ENCODE measurements at places on chromosomes 4 and X. TPM values are rescaled to one million over a fixed set of nuclear protein-coding genes. Genes with fewer than 3 reads are reported as not detected.

- no peak for DNase-seq
- H3K4me1 ChIP-seq = no peaks in the 10 kb centered on the region
- no peak overlapping the region for H3K27ac ChIP-seq
- H3K36me3 ChIP-seq = no peaks in the 10 kb centered on the region
- no peak overlapping the region for H3K4me3 ChIP-seq
- no peaks in the 10 kb centered on the region for H3K27me3 ChIP-seq
Measured at GRCh38 chr4:159298502-159298901, 195.6 kb downstream of the RAPGEF2 start.

GRCh38 chrX:51456246-51456645 is 40.1 kb downstream of the NUDT11 start:
- no peaks in the 10 kb centered on the region for H3K4me1 ChIP-seq
- no peak overlapping the region for H3K27ac ChIP-seq
- H3K4me3 ChIP-seq = no peak overlapping the region
- no peaks in the 10 kb centered on the region for H3K36me3 ChIP-seq
- H3K27me3 ChIP-seq = no peaks in the 10 kb centered on the region
- DNase-seq = no peak

Gene SFRP2
- total RNA-seq = 64.4 TPM

GRCh38 chr4:150682126-150682525 is 100.2 kb downstream of the MAB21L2 start:
- no peaks in the 10 kb centered on the region for H3K36me3 ChIP-seq
- H3K4me3 ChIP-seq = no peak overlapping the region
- H3K4me1 ChIP-seq = no peaks in the 10 kb centered on the region
- no peak overlapping the region for H3K27ac ChIP-seq
- no peak for DNase-seq
- H3K27me3 ChIP-seq = no peaks in the 10 kb centered on the region

DNA sequence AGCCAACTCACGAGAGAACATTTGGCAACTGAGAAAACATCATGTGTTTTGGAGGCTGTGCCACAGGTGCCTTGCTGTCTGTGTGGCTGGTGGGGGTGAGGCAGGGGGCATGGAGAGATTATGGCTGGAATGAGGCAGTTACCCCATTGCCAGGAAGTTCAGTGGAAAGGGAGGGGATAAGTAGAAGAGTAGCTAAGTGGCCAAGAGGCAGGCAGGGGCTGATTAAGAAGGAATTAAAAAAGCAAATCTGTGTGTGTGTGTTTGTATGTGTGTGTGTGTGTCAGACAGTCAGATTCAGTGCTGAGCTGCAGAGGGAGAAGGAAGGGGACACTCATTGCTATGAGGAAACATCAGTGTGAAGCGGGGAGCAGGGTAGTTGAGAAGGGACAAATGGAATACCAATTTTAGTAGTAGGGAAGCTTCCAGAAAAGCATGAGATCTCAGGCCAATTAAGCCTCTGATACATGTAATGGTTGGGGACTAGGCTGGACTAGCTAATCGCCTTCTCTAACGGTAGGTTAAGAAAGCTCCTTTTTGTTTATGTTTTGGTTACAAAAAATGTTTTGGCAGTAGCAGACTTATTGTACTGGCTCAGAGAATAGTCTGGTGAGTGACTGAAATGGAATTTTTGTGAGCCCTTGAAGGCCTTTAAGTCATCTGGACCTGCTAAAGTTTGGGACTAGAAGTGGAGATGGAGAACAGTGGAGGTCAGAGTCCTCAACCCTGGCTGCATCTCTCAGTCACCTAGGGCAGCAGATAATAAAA is 18.5 kb downstream of the TMEM164 start:
- DNase-seq = no peak
- H3K27me3 ChIP-seq = no peaks in the 10 kb centered on the region
- H3K36me3 ChIP-seq = peaks cover 5% of the 10 kb centered on the region
- H3K4me1 ChIP-seq = peaks cover 2% of the 10 kb centered on the region
- H3K27ac ChIP-seq = no peak overlapping the region
- no peak overlapping the region for H3K4me3 ChIP-seq
